Activated naive CD4-positive, alpha-beta T cell treated with anti-CD3 and anti-CD28 coated beads, Interleukin-2, amount 50 U/mL, for 72 hours (primary cell): ENCODE measurements at places on chromosomes 11 and 22. TPM values are rescaled to one million over a fixed set of nuclear protein-coding genes. Genes with fewer than 3 reads are reported as not detected.

- DNase-seq = no peak
These were observed 247.8 kb upstream of the ZC3H12C start for GRCh38 chr11:109845437-109845836.

DNA sequence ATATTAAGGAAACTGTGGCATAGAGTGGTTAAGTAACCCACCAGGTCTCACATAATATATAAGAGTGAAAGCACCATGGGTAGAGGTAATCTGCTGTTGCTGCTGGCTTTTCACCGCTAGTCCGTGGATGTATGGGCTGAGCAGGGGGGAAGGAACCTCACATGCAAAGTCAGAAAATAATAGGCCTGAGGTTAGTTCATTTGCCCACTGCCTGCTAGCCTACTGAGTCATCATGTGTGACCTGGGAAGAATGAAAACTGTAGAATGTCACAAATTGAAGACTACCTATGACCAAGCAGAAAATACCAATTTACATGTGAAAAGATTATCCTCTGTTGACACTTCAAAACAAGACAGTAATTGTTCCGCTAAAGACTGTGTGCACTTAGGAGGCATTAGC is 560.1 kb upstream of the FAT3 start:
- DNase-seq = no peak

OLFML1 gene
- not detected for total RNA-seq

PTPN5 gene
- not detected for total RNA-seq
